Thoracic aorta (tissue), 2 donors: ENCODE measurements at places on chromosomes 16 and 17.

- H3K4me1 ChIP-seq, result no peaks in the 10 kb centered on the region
- no peak overlapping the region for H3K4me3 ChIP-seq
- no peak for DNase-seq
- peaks cover 2% of the 10 kb centered on the region for H3K36me3 ChIP-seq
- H3K27ac ChIP-seq, result no peak overlapping the region
Observed at GRCh38 chr16:53629607-53630312, 73.9 kb downstream of the RPGRIP1L start.

DNA sequence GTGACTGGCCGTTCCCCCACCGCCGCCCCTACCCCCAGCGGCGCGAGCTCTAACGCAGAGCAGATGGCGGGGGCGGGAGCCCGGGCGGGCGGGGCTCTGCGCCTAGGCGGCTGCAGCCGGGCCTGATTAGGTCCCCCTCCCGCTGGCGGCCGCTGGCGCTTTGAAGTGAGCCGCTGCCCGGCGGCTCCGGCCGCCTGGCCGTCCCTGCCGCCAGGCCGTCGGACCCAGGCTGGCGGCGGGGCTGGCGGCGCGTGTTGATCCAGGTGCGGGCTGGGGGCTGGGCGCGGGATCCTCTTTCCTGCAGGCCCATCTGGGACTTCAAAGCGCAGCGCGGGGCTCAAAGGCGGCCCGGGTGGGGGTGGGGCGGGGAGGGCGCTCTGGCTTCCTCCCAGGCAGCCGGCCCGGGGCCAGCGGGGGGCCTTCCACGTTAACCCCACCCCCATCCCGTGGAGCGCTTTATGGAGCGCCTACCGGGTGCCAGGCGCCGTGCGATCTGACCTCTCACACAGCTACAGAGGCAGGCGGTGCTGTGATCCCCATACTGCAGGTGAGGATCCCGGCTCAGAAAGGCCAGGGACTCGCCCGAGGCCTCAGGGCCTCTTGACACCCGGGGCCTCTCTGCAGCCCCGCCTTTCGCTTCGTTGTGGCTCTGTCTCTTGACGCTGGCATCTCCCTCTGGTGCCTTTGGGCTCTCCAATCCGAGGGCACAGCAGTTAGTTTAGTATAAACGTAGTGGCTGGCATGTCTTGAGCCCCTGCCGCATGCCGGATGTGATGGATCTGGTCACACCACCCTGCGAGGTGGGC lies 80.0 kb upstream of the NKD1 start:
- DNase-seq, result no peak
- no peak overlapping the region for H3K27ac ChIP-seq

GRCh38 chr17:11121341-11121985 lies 119.5 kb upstream of the SHISA6 start:
- H3K4me3 ChIP-seq, result no peak overlapping the region
- no peak overlapping the region for H3K27ac ChIP-seq
- DNase-seq, result no peak
- H3K27me3 ChIP-seq, result no peaks in the 10 kb centered on the region
- H3K4me1 ChIP-seq, result no peaks in the 10 kb centered on the region

- H3K27me3 ChIP-seq, result no peaks in the 10 kb centered on the region
- H3K36me3 ChIP-seq, result peaks cover 72% of the 10 kb centered on the region
- H3K4me1 ChIP-seq, result no peaks in the 10 kb centered on the region
- H3K4me3 ChIP-seq, result no peak overlapping the region
- H3K27ac ChIP-seq, result no peak overlapping the region
Observed at GRCh38 chr17:4087911-4088693, 54.7 kb downstream of the ZZEF1 start.

DNA sequence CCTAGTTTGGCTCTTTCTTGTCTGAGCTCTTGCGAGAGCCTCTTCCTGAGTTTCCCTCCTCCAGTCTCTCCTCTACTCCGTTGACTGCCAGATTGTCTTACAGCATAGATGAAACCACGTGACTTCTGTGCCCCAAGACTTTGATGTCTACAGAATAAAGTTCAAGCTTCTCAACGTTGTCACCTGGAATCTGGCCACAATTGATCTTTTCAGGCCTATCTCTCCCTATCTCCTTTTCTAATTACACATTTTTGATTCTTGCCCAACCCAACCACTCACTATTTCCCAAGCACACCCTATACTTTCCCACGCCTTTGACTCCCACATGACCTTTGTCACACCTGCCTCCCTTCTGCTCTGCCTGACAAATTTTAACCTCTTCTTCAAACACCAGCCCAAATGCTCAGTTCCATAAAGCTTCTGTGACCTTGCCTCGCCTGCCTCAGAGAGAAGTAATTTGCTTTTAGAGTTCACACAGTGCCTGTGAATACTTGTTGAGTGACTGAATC lies 52.4 kb upstream of the PMFBP1 start:
- no peak overlapping the region for H3K27ac ChIP-seq
- H3K4me1 ChIP-seq, result no peaks in the 10 kb centered on the region
- H3K36me3 ChIP-seq, result no peaks in the 10 kb centered on the region

GRCh38 chr16:30028438-30029076 lies 2.5 kb downstream of the TLCD3B start:
- H3K27ac ChIP-seq, result no peak overlapping the region
- no peak for DNase-seq
- no peaks in the 10 kb centered on the region for H3K36me3 ChIP-seq
- peaks cover 8% of the 10 kb centered on the region for H3K4me1 ChIP-seq
- H3K27me3 ChIP-seq, result peaks cover 19% of the 10 kb centered on the region

GRCh38 chr16:5166486-5166885 lies 68.9 kb upstream of the EEF2KMT start:
- DNase-seq, result no peak
- H3K4me3 ChIP-seq, result no peak overlapping the region
- H3K36me3 ChIP-seq, result no peaks in the 10 kb centered on the region
- H3K4me1 ChIP-seq, result no peaks in the 10 kb centered on the region
- no peak overlapping the region for H3K27ac ChIP-seq

GRCh38 chr17:31389657-31390381 lies 1.7 kb upstream of the RAB11FIP4 start:
- no peak overlapping the region for H3K4me3 ChIP-seq
- H3K27me3 ChIP-seq, result peaks cover 13% of the 10 kb centered on the region
- no peak overlapping the region for H3K27ac ChIP-seq
- no peak for DNase-seq
- no peaks in the 10 kb centered on the region for H3K36me3 ChIP-seq

- no peak for DNase-seq
- no peaks in the 10 kb centered on the region for H3K27me3 ChIP-seq
- no peaks in the 10 kb centered on the region for H3K36me3 ChIP-seq
- H3K27ac ChIP-seq, result no peak overlapping the region
Observed at GRCh38 chr17:2222901-2223616, 80.5 kb downstream of the SMG6 start.

GRCh38 chr17:1783834-1784611 lies 22.2 kb downstream of the SERPINF1 start:
- no peaks in the 10 kb centered on the region for H3K27me3 ChIP-seq
- H3K4me3 ChIP-seq, result peak overlapping the region; percentile 10
- H3K4me1 ChIP-seq, result peaks cover 34% of the 10 kb centered on the region
- H3K36me3 ChIP-seq, result no peaks in the 10 kb centered on the region
- peak; percentile 69 for DNase-seq
- H3K27ac ChIP-seq, result peak overlapping the region; percentile 96
